Stimulated activated CD8-positive, alpha-beta memory T cell treated with anti-CD3 and anti-CD28 coated beads, Interleukin-4, amount 100 ng/mL, for 1 hour (primary cell): ENCODE measurements at places on chromosomes 2 and 18.
A peak's percentile ranks its signal among the peaks of the same experiment; 100 is the strongest.

DNA sequence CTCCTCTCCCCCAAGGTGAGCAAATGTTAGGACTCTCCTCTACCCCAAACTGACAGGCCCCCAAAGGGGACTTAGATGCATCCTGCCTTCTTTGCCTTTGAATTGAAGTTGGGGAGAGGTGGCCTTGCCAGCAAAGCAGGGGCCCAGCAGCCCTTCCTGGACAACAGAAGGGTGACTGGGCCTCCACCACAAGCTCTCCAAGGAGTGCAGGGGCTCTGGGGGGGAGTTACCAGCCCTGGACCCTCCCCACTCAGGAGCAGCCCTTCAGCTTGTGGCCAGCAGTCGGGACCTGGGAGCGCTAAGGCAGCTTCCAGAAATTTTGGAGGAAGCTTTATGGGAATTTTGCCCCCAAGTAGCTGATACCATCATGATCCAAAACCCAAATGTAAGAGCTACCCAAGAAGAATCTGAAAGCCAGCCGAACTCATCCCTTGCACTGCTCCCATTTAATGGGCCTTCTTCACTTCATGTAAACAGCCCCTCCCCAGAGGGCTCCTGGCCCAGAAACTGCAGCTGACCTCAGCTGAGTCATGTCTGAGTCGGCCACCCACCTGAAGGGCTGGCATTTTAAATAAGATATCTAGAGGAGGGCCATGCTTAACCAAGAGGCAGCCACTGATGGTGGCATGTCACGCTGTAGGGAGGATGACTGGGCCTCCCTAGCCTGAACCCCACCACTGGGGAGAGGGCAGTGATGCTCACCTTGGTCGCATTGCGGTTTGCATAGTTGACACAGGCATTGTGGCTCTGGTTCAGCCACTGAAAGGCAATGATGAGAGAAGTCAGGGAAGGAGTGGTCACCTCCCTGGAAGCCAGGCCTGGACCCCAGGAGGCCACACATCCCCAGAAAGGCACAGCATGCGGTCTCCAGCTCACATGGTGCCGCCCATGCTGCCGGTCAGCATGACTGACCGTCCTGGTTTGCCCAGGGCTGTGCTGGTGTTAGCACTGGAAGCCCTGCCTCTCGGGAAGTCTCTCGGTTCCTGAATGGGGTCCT, 71.5 kb downstream of the SFXN5 start:
- no peak for DNase-seq

GRCh38 chr2:53087262-53087873, 680.2 kb upstream of the CHAC2 start:
- DNase-seq, result no peak

GRCh38 chr18:42707080-42707479, 408.4 kb downstream of the RIT2 start:
- DNase-seq, result no peak

- DNase-seq, result no peak
Observed at GRCh38 chr18:26618135-26618534, 69.8 kb upstream of the KCTD1 start.

GRCh38 chr18:54222922-54223567, 1.4 kb downstream of the MBD2 start:
- DNase-seq, result peak; percentile 13

DNA sequence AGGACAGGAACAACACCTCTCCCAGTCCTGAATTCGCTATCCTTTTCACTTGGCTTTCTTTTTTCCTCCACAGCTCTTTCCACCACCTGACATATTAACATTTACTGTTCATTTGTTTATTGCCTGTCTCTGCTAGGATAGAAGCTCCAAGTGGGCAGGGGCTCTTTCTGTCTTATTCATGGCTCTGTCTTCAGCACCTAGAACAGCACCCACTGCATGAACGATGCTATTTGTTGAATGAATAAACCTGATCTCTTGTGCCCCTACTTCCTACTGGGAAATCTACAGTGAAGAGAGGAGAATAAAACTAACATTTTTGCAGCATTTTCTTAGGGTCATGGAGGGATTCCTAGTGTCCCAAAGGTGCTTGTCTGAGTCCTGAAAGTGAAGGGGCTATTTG, 24.4 kb upstream of the GAREM2 start:
- DNase-seq, result no peak

DNA sequence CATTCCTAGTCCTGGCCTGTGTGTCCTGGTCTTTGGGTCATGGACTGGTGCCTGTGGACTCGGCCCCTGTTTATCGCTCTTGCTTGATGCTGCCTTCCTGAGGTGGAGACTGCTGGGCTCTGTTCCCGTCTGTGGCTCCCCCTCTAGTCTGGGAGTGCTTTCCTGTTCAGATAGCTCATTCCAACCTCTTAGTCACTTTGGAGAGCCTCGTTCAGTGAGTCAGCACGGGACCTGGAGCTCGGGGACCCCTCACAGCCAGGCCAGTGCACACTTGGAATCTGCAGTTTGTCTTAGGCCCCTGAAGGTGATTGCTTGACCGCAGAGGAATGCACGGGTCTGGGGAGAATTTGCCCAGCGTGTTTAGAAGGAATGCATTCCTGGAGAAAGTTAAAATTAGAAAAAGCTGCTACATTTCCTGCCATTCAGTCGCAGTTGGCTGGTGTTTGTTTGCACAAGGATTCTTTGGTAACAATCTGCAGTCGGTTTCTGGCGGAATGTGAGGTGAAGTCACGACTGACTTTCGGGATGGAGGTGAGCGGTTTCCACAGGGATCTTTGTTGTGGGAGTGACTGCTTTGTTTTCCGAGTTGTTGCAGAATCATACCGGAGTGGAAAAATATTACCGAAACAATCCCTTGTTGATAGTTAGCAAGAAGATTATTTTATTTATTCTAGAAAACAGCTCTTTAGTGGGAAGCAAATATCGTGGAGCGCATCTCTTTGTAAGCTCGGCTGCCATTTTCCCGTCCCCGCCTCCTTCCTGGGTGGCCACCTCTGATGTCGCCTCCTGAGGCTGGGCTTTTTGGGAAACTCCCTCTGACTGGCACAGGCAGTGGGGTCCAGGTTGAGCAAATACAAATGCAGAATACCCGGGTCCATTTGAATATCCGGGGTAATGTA, 29.6 kb downstream of the SH3BP4 start:
- no peak for DNase-seq

GRCh38 chr2:152094014-152094413, 4.8 kb downstream of the CACNB4 start:
- DNase-seq, result no peak

- no peak for DNase-seq
Observed at GRCh38 chr2:102172745-102173144, 14.1 kb upstream of the IL1RL2 start.
